ENCODE measurements at places on chromosomes 12 and 14. TPM values are rescaled to one million over a fixed set of nuclear protein-coding genes. Genes with fewer than 3 reads are reported as not detected.
A peak's percentile ranks its signal among the peaks of the same experiment; 100 is the strongest.

GRCh38 chr12:110266980-110267620 lies 13.9 kb upstream of the ATP2A2 start:
- DNase-seq: peak; percentile 89

DNA sequence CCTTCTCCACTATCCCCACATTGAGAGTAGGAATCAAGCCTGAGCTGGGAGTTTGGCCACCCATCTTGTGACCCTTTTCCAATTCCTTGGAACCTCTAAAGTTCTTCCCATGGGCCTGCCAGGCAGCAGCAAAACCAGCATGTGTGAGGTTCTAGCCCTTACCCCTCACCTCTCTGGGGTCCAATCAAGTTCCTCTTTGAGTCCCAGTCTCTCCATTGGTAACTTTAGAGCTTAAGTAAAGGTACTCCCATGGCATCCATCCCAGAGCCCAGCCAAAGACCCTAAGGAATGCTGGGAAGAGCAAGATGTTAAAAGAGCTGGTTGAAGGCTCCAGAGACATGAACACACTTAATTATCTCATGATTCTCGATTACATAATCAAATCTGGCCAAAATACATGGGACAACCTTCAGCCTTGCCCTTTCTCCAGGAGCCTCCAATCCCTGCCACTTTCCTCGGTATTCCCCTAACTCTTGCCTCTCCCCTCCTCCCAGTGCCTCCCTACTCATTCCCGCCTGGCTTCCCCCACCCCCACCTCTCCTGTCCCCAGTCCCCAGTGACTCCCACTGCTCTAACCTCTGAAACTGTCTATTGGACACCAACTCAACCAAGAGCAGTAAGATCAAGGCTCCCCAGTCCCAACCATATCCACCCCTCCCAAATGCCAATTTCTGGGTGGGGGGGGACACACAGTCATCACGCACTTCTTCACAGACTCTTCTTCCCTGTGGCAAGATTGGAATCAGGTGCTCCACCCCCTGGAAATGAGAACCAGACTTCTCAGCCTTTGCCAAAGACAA lies 4.8 kb upstream of the TNS2 start:
- DNase-seq: no peak

Gene AKAP5
- total RNA-seq: 4.9 TPM

GRCh38 chr14:95758331-95758730 lies 44.4 kb upstream of the TCL1A start:
- no peak for DNase-seq

DNA sequence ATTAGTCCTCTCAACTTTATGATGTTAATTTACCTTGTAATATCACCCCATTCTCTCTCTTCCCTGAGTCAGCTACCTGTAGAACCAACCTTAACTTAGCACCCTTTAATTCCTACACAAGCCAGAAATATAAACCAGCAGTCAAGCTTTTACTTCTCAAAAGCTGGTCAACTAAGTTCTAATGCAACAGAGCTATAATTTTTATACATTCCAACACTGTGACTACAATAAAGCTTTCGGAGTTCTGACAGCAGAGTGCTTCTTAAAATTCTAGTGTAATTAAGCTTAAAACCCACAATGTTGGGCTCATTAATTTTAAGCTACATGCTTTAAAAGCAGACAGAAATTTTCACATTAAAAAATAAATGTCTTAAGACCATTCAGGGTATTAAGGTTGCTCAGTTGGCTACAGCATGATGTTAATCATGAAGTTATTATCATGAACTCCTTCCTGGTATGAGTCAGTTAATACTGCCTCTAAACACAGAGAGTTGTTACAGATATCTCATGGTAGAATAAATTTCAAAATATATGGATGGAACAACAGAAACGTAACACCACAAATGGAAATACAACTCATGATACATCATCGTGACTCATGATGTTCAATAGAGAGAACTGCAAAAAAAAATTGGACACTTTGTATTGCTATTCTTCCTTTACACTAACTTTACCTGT lies 126.7 kb downstream of the EPS8 start:
- peak; percentile 91 for DNase-seq

GRCh38 chr14:65703521-65703920 lies 291.0 kb downstream of the FUT8 start:
- no peak for DNase-seq

Gene CPNE6
- total RNA-seq: not detected

GRCh38 chr12:121774968-121775474 lies 18.5 kb downstream of the RHOF start:
- no peak for DNase-seq

DNA sequence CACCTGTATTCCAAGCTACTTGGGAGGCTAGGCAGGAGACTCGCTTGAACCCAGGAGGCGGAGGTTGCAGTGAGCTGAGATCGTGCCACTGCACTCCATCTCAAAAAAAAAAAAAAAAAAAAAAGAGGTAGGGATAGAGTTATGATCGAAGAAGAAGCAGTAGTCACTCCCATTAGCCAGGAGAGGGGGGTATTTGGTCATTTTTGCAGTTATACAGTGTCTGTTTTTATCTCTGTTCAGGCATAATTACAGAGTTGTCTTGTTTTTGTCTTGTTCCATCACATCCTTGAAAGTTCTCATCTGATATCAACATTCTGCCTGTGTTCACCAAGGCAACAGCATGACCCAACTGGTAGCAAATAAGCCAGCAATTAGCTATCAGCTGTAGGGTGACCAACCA lies 98.5 kb upstream of the TMPO start:
- peak; percentile 59 for DNase-seq
